Occipital lobe (tissue), 3 donors: ENCODE measurements at places on chromosomes 1 and 21.

- no peak for DNase-seq
Observed at GRCh38 chr1:41882486-41882885, 36.2 kb downstream of the HIVEP3 start.

GRCh38 chr1:181423301-181423918 is 59.9 kb upstream of the CACNA1E start:
- DNase-seq: no peak

- DNase-seq: no peak
Observed at GRCh38 chr1:160080381-160081100, 797 bp upstream of the KCNJ9 start.

DNA sequence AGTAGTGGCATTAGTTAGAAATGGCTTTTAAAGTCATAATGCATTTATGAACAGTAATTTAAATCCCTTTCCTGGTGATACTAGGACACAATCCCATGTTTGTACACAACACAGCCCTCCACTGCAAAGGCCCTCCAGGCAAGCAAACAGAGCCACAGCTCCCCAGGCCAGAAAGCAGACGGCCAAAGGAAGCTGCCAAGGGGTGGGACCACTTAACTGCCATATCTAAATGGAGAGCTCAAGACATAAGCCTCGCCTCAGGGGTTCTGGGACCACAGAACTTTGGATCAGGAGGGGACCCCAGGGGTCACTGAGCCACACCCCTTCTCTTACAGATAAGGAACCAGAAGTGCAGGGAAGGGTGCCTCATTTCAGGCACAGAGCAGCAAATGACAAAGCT is 189.7 kb downstream of the KCNH1 start:
- DNase-seq: no peak

DNA sequence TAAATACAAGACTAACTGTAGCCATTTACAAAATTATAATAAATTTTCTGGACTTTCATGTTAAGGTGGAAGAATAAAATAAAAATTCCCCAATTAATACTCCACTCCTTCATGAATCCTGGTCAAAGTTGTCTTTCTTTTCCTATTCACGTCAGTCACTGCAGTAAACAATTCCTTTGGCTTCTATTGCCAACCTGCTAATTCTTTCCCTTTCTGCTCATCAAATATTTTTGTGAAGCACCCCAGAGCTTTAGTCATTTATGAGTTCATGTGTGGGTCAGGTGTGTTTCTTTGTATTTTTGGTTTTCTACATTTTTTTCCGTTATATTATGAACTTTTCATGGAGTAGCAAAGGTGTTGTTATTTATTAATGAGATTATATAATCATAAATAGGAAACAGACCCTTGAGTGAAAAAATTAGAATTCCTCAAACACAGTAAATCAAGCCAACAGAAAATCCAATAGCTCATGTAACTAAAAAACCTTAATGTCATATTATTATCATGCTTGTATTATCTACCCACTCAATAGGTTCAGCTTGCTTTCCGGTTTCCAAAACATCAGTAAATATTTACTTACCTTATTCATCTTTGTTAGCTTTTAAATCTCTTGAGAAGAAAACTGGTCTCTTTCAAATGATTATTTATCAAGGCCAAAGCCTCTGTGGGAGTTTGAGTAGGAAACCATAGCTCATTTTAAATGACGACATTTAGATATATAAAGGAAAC is 29.6 kb upstream of the PLA2G4A start:
- no peak for DNase-seq

GRCh38 chr1:184473176-184473966 is 86.5 kb downstream of the C1orf21 start:
- DNase-seq: no peak

DNA sequence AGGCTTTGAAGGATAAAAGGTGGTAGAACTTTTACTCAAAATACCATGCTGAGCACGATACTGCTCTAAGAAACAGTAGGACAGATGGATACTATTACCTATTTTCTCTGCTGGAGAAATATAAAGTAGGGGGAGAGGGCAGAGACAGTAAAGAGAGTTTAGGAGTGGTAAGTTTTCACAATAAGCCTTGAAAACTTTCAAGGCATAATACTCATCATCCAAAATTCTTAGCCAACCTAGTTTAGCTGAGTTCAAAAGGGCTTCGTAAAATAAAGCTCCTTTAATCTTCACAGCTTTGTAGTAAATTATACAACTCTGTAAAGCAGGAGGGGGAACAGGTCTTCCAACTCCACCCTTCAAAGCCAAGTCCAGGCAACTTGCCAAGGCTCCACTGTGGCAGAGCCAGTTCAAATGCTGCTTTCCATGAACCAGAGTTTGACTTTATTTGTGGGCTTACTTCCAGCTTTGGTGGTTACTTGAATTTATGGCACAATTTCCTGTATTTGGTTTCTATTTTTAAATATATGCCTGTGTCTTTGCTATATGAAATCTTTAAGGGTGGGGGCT is 15.5 kb downstream of the TEX38 start:
- DNase-seq: no peak

DNA sequence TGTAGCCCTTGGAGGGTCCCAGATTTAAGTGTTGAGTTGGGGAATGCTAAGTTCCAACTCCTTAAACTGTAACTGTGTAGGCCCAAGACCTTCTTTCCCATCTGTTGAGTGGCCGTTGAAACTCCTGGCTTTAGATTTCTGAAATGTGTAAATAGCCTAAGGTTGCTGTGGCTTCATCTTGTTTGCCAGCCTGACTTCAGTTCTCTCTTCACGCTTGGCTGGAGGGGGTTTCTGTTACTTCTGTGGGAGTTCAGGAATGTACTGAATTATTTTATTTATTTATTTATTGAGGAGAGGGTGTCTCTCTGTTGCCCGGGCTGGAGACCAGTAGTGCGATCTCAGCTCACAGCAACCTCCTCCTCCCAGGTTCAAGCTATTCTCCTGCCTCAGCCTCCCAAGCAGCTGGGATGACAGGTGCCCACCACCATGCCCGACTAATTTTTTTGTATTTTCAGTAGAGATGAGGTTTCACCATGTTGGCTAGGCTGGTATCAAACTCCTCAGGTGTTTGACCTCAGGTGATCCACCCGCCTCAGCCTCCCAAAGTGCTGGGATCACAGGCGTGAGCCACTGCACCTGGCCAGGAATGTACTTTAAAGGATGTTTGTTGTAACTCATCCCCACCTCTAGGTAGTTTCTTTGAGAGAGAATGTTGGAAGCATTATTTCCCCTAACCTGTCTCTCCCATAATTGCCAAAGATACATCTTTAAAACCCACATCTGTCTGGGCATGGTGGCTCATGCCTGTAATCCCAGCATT is 5.9 kb downstream of the TTC39A start:
- DNase-seq: no peak

DNA sequence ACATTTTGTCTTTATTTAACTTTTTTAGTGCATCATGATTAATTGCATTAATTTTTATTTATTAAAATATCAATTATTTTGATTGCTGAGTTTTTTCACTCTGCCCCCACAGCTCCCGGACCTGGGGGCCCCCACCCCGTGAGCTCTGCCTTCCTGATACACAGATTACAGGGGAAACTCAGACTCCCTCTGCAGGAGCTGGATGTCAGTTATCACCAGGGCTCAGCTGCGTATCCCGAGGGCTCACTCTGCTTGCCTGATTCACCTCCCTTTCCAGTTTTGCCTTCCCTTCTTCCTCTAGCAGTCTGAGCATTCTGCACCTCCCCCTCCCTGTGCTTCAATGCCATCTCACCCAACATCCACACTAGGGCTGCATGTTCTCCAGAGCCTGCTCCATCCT is 98.2 kb downstream of the ATP1A1 start:
- no peak for DNase-seq

DNA sequence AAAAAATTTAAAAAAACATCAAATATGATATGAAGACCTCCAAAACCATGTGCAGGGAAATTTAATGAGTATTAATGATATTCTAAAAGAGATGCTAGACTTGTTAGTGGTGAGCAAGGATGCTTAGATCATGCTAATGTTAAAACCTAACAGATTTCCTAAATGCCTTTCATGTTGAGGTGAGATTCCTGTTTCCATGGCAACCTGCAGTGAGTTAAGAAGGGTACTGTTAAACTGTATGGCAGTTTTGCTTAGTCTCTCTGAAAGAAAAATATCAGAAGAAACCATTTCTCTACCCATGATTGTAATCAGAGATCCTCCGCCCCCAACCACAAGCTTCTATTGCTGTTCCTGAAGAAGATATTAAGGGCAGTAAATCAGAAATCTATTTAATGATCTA is 321.6 kb upstream of the LRRC7 start:
- DNase-seq: no peak

- no peak for DNase-seq
Observed at GRCh38 chr21:42154237-42155044, 64.5 kb upstream of the ABCG1 start.

DNA sequence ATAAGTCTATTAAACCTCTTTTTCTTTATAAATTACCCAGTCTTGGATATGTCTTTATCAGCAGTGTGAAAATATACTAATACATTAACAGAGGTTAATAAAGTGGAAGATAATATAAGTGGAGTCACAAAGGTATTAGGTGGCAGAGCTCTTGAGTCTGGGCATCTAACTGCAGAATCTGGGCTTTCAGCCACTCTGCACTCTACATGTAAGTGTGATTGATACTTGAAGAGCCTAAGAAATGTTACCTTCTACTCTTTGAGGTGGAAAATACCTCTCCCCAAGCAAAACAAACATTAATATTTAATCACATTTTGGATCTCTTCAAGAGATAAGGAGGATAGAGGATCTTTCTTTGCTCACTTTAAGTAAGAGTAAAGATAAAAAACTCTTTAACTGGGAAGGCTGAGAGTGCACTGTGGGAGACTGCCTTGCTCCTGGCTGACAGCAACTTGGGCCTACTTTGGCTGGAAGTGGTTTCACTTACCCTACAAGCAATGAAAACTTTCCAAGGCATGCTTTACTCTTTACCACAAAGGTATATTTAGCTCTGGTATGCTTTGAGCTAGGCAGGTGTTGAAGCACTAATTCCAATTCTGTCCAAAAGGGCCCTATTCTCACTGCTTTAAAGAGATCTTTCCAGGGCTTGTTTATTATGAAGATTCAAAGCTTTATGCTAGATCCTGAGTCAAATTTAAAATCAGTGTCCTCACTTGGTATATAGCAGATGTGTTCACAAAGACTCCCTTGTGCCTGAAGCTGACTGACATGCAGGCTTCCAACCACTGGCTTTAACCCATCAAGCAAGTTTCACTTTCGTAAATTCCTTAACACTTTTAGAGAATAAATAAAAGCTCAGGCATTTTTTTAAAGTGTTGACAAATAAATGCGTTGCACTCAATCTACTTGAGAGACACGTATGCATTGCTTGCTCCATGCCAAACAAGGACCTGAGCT is 245.3 kb upstream of the ZP4 start:
- no peak for DNase-seq

DNA sequence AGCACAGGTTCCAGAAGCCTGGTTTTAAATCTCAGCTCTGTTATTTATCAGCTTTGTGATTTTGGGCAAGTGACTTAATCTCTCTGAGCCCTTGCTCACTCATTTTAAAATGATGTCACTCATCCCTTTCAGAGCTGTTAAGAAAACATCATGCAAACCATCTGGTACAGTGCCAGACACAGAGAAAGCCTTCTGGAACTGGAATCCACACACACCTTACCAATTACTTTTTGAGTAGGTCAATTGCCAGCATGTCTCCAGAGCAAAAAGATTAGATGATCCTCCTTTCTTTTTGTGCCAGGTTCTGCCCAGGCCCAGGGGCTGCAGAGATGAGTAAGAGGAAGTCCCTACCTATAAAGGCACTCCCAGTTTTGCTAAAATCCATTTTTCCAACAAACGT is 61.3 kb downstream of the ROR1 start:
- DNase-seq: no peak

- no peak for DNase-seq
Observed at GRCh38 chr1:23625459-23625858, 66.1 kb upstream of the RPL11 start.

DNA sequence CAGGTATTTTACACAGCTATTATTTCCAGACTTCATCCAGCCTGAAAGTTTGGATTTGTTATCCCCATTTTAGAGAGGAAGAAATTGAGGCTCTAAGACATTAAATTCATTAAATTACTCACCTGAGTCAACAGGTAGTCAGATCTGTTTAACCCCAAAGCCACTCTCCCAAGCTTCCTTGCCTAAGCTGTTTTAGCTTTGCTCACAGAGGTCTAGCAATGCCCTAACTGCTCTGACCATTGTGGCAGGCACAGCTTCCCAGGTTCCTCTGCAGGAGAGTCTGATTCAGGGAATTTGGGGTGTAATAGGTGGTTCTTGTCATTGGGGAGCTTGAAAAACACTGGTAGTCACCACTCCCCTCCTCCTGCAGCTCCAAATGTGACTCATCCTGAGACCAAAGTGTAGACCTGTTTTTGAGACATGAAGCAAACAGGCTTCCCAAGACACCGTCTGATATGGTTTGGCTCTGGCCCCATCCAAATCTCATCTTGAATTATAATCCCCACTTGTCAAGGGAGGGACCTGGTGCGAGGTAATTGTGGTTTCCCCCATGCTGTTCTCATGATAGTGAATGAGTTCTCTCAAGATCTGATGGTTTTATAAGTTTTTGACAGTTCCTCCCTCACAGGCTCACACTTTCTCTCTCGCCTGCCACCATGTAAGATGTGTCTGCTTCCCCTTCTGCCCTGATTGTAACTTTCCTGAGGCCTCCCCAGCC is 142.8 kb upstream of the DNAH14 start:
- no peak for DNase-seq

- no peak for DNase-seq
Observed at GRCh38 chr1:145942405-145942804, 15.1 kb upstream of the RBM8A start.

DNA sequence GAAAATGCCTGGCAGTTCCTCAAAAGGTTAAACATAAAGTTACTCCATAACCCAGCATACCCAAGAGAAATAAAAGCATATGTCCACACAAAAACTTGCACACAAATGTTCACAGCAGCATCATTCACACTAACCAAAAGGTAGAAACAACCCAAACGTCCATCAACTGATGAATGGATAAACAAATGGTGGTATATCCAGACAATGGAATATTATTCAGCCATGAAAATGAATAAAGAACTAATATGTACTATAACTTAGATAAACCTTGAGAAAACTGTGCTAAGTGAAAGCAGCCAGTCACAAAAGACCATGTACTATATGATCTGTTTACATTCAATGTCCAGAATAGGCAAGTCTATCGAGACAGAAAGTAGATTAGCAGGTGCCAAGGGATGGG is 60.4 kb downstream of the CAMK2N1 start:
- no peak for DNase-seq

DNA sequence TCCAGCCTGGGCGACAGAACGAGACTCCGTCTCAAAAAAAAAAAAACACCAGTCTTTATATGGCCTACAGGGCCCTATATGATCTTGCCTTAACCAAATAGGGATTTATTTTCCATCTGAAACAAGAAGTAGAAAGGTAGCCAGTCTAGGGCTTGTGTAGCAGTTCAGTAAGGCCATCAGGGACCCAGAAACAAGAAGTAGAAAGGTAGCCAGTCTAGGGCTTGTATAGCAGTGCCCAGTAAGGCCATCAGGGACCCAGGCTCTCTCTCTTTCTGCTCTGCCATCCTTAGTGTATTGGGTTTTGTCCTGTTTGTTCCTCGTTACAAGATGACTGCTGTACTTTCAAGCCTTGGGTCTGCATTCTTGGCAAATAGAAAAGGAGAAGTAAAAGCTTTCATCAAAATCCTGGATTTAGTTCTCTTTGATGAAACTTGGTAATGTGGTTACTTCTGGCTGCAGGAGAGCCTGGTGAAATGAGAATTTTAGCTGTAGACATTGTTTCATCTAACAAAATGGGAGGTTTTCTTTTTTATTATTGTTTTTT is 46.1 kb downstream of the PKN2 start:
- DNase-seq: no peak
